Fibroblast of skin of right biceps (primary cell): ENCODE measurements at places on chromosomes 16 and 17.

- DNase-seq, result peak; percentile 76
Measured at GRCh38 chr16:81040842-81041241, 5.2 kb downstream of the ATMIN start.

DNA sequence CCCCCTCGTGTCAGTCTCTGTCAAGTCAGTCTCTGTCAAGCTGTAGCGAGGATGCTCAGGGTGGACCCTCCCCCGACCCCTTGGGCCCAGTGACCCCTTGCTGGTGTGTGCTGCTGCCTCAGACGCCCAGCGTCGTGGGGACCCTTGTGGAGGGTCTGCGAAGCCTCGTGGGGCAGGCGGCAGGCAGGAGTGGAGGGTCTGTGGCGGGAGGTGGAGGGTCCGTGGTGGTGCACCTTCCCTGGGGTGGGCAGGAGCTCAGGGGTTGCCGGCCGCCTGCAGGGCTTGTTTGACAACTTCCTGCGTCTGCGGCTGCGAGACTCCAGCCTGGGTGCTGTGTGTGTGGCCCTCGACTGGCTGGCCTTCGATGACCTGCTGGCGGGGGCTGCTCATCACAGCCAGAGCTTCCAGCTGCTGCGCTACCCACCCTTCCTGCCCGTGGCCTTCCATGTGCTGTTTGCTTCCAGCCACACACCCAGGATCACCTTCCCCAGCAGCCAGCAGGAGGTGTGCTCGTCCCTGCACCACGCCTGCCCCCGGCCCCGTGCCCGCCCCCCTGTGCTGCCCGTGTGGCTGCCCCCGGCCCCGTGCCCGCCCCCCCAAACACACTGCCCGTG lies 5.6 kb downstream of the GNG13 start:
- no peak for DNase-seq

DNA sequence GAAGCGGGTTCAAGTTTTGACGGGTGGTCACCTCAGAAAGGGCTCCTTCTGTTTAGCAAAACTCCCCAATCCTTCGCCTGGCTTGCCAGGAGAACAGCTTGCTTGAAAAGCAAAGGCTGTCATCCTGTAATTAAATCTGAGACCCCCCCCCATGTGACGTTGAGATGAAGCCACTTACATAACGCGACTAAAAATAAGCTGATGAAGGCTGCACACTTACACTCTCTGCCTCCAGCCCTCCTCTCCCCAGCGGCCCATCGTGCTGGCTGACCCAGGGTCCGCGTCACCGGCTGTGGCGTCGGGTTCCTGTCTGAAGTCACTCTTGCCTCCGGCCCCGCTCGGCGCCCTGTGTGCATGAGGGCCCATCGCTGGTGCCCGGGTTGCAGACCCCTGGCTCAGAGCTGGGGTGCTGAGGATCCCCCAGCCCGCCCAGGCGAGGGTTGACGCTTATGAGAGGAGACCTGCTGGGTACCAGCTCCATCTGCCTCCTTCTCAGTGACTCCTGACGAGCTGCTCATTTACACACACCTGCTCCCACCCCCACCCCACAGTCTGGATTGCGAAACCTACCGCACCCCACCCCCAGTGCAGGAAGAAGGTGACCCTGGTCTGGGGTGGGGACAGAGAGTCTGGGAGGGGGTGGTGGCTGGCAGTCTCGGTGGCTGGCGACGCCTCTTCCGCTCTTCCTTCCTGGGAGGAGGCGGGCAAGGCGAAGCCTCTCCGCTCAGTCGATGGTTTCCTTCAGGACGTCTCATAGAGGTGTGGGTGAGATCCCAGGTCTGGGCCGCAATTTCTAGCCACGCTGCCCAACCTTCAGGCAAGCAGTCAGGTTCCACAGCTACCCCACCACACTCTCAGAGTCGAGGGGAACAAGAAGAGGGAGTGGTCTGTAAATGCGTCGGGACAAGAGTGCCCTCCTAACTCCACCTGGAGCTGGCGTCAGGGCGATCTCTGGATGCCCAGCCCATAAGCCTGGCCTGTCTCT lies 3.1 kb upstream of the BAIAP2 start:
- no peak for DNase-seq

DNA sequence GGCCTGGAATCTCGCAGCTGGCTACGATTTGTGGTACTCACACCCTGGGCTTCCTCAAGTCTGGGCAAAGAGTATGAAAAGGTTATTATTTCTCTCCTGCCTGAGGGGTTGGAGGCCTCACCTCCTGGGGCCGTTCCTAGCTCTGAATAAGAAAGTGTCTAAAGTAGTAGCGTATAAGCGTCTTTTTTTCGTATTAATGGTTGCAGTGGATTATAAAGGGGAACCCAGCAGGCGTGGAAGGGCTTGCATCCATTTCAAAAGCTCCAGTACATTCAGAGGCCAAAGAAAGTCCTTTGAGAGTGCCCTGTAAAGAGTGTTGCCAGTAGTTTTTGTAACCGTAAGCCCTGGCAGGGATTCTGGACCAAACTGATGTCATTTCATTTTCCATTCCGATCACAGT lies 72.2 kb upstream of the MPHOSPH6 start:
- DNase-seq, result no peak

DNA sequence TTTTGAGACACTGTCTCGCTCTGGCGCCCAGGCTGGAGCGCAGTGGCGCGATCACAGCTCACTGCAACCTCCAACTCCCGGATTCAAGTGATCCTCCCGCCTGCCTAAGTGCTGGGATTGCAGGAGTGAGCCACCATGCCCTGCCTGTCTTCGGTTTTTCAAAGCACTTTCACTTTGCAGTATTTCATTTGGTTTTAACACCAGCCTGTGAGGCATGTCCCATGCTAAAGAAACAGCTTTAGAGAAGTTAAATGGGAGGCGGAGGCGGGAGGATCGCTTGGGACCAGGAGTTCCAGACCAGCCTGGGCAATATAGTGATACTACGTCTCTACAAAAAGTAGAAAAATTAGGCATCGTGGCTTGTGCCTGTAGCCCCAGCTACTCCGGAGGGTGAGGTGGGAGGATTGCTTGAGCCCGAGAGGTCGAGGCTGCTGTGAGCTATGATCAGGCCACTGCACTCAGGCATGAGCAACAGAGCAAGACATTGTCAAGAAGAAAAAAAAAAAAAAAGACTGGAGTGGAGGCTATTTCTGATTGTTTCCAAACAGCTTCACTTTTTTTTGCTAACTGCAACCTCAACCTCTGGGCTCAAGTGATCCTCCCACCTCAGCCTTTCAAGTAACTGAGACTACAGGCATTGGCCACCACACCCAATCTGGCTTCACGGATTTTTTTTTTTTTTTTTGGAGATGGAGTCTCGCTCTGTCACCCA lies 1.3 kb downstream of the METTL23 start:
- no peak for DNase-seq

DNA sequence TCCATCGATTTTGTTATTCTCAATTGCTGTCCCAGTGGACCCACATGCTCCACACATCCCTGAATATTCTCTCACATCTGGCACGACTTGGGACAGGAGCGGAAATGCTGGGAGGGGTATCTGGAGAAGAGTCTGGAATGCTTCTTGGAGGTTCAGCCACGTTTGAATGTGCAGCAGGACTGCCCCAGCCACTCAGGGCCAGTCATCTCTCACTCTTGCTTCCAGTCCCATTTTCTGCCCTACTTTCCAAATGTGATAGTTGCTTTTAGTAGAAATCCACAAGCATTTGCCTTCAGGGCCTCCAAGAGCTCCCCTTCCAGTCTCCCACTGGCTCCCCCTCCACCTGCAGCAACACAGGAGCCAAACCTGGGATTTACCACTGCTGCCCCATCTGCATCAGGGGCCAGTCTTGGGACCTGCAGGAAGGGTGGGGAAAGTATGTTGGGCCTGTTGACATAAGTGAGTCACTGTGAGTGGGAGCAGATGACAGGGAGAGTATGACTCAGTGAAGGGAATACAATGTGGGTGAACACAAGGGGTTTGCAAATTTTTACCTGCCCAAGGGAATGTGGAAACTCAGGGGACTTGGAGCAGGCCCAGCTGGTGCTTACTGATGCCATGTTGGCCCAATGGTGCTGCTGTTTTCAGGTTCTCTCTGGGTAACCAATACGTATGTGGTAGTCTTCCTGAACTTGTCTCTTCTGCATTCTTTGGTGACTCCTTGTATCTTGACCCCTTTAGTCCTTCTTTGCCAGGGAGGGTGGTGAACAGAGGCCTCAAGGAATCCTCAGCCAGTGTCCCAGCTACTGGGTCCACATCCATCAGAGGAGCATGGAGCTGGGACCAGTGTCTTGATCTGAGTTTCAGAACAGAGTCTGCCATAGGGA lies 78.8 kb upstream of the CRHR1 start:
- DNase-seq, result peak; percentile 22

GRCh38 chr17:66476014-66476413 lies 173.6 kb downstream of the PRKCA start:
- DNase-seq, result no peak

GRCh38 chr17:13353590-13353989 lies 248.1 kb downstream of the HS3ST3A1 start:
- peak; percentile 52 for DNase-seq

DNA sequence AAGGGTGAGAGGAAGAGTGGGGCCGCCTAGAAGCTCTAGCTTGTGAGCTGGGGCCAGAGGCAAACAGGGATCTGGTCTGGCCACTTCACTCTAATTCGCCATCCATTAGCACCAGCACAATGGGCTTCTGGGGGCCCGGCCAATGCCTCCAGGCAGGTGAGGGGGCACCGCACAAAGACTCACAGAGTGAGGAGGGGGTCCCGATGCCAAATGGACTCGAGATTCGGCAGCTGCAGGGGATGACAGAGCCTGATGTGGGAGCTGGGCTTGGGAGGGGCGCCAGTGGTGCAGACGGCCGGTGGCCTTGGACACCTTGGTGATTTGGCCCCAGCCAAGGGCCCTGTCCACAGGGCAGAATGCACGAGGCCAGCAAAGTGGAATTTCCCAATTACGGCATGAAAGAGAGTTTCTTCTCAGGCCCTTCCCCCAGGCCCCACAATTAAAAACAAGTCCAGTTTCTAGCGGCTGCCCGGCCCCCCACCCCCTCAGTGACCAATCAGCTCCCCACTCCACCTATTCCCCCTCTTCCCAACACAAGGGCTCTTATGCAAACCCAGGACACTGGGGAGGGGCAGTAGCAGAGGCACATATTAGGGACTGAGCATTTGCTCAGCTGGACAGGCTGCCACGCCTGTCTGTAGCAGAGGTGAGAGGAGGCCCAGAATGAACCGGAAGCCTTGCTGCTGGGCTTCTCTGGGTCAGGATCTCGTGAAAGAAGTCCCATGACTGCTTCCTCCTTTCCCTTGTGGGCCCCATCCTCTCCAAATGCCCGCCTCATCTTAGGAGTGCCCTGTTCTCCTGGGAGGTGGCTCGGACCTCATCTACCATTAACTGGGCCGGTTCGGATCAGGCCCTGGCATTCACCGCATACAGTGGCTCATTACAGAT lies 39.4 kb upstream of the MTSS2 start:
- no peak for DNase-seq

DNA sequence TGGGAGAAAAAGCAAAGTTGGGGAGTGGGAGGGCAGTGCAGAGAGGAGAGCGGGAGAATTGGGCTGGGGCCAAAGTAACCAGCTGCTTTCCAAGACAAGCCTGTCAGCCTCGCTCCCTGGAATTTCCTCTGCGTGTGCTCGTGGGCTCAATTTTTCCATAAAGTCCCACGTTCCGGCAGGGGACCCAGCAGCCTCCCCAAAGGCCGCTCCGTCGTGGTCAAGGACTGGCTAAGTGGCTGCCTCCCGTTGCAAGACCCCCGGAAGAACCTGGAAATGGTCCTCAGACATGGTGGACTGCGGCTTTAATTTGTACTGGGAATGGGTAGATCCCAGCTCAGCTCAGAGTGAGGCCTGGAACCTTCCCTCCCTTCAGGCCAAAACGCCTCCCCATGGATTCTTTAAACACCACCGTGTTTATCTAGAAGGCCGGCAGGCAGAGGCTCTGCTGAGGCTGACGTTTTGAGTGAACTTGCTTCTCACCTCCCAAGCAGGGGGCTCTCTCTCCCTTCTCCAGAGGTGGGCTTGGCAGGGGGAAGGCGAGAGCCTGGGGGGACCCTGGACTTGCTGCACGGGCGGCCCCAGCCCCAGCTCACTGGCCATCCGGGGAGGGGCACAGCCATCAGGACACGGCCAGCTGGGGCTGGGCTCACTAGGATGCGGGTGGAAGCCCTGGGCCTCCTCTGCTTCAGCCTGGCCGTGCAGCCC lies 190.0 kb downstream of the C16orf95 start:
- peak; percentile 33 for DNase-seq

GRCh38 chr16:86723689-86724088 lies 145.3 kb downstream of the FOXL1 start:
- DNase-seq, result no peak

- no peak for DNase-seq
Measured at GRCh38 chr16:16031401-16031800, 82.0 kb downstream of the ABCC1 start.

DNA sequence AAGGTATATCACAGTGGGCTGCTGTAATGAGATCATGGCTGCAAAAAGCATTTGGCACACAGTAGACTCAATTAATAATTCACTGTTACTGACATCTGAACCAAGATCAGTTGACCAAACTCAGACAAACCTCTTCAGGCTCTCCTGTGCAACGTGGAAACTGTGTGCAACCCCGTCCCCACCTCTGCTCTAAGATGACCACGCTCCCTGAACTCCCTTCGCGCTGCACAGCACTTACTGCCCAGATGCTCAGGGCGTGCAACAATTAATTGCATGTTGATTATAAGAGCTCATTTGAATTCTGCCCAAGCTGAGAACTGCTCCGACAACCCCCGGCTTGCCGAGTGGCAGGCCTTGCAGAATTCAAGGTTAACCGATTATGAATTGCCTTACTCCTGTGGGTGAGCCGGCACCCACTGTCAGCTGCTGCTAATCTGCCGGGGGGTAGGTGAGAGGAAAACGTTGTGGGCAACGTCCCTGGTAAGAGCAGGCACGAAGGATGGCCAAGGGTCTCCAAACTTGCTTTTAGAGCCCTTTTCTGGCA lies 1.3 kb upstream of the GSG1L start:
- no peak for DNase-seq

- DNase-seq, result no peak
Measured at GRCh38 chr17:18166894-18167293, 16.7 kb upstream of the ALKBH5 start.

DNA sequence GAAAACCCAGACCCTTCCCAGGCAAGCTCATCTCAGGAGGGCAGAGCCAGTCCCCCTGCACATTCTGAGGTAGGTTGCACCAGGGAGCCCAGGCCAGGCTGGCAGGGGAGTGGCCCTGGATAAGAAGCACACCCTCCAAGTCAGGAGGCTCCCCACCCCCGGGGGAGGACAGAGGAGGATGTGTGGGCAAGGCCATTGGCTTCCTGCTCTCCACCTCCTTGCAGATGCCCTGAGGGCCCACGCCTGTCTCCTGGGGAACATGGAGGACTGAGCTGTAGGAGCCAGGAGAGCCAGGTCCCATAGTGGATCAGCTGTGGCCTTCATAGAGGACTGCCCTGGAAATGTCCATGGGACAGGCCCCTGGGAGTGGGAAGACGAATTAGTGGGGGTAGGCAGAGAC lies 126.7 kb downstream of the IRF8 start:
- DNase-seq, result no peak

- no peak for DNase-seq
Measured at GRCh38 chr16:342455-343213, 9.9 kb downstream of the AXIN1 start.

DNA sequence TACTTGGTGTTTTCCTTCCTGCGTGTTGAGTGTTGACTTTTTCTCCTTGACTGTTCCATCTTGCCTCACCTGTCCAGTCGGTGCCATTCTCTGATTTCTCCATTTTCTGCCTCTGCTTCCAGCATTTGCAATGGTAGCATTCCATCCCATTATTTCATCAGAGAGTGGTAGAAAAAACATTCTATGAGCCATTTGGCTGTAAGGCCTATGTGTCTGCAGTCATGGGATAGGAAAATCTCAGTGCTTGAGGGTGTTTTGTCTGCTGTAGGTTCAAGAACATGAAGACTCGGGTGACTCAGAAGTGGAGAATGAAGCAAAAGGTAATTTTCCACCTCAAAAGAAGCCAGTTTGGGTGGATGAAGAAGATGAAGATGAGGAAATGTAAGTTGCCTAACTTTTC lies 2.7 kb downstream of the UTP18 start:
- no peak for DNase-seq

- DNase-seq, result no peak
Measured at GRCh38 chr17:45129940-45130680, 2.2 kb downstream of the PLCD3 start.
